ENCODE measurements at places on chromosomes 4 and X.

GRCh38 chr4:5724377-5724776 is 13.4 kb downstream of the EVC start:
- DNase-seq = no peak

GRCh38 chrX:133640161-133641015 is 225.1 kb upstream of the GPC4 start:
- DNase-seq = no peak

GRCh38 chr4:43765514-43765913 is 683.1 kb downstream of the KCTD8 start:
- DNase-seq = no peak

DNA sequence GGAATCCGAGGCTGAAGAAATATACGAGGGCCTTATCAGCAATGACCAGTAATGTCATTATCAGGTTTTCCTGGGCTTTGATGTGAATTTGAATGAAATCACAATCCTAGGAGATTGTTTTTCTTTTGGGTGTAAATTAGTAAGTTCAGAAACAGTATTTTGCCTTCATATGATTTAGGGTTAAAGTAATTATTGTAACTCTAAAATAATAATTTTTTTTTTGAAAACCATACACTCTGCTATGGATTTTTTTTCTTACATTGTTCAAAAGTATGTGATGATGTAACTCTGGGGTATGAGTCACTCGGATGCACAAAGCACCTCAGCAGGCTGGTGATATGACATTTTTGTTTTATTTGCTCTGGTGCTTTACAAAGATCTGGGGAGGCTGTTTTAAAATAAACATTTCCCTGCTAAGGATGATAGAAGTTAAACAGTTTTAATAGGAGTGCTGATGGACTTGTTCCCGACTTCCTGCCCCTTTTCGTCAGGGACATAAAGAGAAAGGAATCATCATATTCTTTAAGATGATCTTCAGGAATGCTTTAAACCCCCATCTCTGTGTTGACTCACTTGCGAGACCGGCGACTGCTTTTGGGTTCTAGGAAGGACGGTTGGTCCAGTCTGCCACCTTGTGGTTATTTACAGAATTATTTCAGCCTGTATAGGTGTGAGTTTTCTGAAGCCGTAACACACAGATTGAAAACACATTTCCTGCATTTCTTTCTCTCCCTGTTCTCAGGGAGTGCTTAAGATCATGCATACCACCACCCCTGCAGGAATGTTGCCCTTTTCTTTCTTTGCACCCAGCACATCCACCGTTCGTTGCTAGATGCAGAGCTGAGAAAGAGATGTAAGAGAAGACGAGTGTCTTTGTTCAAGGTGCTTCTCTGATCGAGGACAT is 72.5 kb downstream of the RAPGEF2 start:
- peak; percentile 55 for DNase-seq

GRCh38 chr4:86717651-86718050 is 123.5 kb downstream of the PTPN13 start:
- no peak for DNase-seq

DNA sequence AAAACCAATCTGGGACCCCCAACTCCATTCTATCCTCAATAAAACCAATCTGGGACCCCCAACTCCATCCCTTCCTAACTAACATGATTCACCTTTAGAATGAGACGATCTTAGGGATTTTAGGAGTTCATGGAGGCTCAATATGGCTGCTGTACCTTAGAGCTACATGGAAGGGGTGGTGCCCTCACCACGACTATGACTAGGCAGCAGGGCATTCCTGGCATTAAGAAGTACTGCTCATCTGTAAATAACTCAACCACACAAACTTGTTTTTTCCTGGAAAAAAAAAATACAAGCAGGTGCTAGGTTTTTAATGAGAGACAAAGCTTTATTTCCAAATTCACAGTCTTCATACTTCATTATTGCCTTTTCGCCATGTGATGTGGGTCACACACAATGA is 346.5 kb upstream of the FAT1 start:
- no peak for DNase-seq

DNA sequence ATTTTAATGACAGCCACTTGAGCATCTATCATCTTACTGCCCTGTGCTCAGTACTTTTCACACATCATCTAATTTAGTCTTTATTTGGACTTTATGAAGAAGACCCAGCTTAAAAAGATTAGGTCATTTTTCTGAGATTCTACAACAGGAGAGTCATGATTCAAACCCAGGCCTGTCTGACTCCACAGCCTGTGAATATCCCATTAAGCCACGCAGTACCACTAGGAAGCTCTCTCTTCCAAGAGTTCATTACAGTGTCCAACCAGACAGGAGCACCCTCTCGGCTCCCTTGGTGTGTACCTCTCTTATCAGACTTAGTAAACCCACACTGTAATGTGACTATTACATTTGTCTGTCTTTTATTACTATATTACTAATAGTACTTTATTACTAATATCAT is 332.8 kb downstream of the DHX15 start:
- DNase-seq = no peak

- DNase-seq = no peak
Observed at GRCh38 chrX:17432158-17432557, 57.2 kb downstream of the NHS start.

GRCh38 chr4:148023512-148024181 is 291.8 kb downstream of the ARHGAP10 start:
- no peak for DNase-seq

GRCh38 chrX:139213241-139213709 is 317.3 kb upstream of the F9 start:
- DNase-seq = no peak

DNA sequence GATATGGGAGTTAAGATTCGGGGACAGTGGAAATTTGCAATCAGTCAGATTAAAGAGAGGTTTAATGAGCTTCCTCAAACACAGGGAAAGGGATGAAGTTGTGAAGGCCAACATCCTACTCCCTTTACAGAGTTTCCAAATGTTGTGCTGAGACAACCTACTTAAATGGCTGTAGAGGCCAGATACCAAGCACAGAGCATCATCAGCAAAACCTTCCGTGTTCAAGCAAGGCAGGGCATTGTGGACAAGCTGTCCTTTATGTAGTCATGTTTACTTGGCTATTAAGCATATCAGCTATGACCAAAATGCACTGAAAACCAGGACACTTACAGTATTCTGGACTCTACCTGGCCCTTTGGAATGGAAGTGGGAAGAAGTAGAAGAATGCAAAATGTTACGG is 197.3 kb downstream of the DMD start:
- no peak for DNase-seq

DNA sequence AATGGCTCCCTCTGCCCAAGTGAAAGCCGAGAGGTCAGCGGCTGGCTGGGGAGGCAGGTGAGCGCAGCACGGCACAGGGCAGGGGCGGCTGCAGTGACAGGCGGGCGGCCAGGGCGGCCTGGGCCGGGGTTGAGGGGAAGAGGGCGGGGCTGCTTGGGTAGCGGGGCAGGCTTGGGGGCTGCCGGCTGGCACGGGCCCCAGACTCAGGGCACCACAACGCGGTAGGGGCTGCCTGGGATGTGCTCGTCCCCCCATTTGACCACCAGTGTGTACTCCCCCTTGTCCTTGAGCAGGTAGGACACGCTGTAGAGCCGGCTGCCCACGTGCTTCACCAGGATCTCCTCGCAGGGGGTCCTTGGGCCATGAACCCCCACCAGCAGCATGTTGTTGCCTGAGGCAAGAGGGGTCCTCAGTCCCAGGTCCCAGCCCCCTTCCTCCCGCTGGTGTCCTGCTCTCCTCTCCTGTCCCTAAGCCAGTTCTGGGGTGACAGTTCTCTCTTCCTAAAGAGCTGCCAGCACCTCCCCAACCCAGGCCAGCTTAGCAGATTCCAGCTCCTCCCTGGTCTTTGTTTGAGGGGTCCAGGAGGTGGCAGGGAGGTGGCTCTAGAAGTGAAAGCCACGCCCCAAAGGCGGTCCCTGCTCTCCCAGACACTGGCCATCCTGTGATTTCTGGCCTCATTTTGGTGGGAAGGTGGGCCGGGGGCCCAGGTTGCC is 25.6 kb downstream of the FLNA start:
- no peak for DNase-seq

DNA sequence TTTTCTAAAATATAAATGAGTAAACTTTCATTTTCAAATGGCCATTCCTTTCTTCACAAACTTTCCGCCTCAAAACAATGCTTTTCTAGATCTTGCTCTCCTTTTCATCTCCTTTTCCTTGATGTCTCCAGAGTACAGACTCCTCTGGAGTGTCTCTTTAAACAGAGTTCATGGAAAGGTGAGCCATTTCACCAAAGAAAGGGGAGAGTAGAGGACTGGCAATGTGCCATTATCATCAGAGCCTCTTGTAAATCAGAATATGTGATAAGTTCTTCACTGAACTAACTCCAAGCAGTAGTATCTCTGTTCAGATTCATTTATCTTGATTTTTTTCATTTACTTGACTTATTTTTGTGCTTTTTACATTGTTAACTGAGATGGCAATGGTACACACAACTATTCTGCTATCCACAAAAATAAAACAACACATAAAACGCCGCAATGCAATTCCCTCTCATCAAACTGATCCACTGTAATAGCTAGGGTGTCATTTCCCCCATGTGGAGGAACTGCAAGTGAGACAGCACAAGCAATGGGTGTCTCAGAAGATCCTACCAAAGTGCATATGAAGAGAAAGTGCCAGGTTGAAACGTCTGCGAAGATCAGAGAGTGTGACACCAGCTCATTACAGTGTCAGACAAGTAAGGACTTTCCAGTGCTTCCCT is 125.4 kb downstream of the RASL11B start:
- no peak for DNase-seq

- DNase-seq = no peak
Observed at GRCh38 chr4:88720451-88721428, 23.1 kb upstream of the NAP1L5 start.

GRCh38 chr4:112736718-112737135 is 99.8 kb downstream of the LARP7 start:
- DNase-seq = no peak

- DNase-seq = no peak
Observed at GRCh38 chrX:120456973-120457372, 12.1 kb downstream of the LAMP2 start.

GRCh38 chr4:152728343-152728742 is 48.5 kb upstream of the TMEM154 start:
- DNase-seq = no peak

DNA sequence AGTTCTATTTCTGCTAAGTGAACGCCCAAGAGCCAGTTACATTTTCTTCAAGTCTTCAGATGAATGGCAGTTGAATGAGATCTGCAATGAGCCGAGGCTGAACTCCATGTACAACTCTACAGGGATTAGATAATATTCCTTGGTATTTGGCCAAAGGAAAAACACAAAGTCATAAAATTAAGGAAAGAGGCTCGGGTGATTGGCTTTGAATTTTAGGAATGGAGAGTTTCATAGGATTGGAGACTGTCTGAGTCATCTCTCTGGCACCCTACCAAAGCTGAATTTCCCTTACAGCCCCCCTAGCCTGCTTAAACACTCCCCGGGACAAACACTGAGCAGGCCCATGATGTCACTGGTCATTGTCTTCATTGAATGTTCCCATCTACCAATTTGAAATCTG is 188.0 kb upstream of the C1QTNF7 start:
- DNase-seq = no peak

GRCh38 chr4:109864134-109864533 is 16.2 kb downstream of the LRIT3 start:
- DNase-seq = no peak

DNA sequence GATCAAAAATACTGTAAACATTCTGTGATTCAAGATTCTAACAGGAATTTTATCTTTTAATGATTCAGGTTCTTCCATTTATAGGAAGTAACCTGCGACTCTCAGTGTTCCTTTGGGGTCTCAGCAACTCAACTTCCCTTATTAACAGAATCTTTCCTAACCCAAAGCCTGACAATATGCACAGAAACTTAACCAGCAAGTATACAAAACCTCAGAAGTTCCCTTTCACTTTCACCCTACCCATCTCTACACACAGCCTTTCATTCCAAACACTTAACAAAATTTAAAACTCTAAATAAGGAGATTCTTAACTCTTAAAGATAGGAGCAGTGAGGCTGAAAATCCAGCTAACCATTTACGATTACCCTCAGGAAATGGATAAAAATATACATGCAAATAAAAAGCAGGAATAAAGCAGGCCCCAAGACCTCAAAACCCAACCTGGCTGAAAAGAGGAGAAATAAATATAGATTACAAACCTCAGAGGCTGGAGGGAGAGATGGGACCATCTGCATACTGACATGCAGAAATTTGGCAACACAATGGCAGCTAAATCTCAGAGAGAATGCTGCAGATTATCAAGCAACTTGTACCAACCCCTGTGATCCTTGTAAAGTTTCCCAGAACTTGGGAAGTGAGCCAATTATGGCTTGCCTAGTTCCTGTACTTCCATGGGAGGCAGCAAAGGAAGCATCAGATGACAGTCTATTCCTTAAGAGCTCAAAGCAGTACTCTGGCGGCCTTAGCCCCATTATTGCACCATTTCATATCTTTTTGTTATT is 101.0 kb downstream of the ATP11C start:
- DNase-seq = no peak

DNA sequence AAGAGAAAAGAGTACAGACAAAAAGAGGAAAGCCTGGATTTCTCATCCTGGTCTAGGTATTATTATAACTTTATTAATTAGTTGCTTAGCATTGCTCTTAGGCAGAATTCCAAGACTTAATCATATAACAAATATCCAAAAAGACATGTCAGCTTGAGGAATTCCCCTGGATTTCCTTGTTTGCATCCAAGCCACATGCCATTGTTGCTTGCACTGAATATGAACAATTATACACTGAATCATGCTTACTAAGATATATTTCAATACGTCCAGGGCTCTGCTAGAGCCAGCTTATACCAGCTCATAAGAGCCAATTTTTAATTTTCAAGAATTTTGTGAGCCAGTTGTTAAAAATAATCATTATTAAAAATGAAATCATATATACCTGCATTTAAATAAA is 5.5 kb upstream of the TLR10 start:
- no peak for DNase-seq

GRCh38 chr4:170868170-170868569 is 778.4 kb upstream of the AADAT start:
- DNase-seq = no peak

DNA sequence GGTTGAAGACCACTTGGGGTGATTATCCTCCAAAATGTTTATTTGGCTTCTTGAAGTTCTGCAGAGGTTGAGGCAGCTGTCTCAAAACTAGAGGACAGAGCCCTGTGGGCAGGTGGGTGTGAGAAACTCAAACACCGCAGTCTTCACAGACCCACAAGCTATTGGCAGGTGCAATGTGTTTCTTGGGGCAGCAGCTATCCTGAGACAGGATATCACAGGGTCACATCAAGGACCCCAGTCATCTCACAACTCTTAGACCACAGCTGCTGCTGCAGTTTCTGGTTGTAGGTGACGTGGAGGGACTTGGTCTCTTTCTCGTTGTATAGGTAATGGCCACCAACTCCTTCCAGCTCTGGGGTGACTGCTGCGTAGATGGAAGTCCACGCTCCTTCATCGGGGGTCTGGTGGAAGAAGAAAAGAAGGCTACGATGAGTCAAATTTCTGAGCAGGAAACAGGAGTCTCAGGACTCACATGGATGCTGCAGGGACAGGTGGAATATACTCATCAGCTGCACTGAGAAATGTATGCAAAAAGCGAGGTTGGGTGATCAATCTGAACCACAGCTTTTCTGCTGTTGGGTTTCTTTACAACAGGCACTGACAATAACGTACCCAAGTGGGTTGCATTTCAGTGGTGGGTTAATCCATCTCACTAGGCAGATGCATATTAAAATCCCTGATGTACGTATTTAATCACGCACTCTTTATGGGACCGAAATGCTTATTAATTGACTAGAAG is 279.8 kb downstream of the DHRSX start:
- no peak for DNase-seq

- no peak for DNase-seq
Observed at GRCh38 chr4:150713251-150713650, 131.3 kb downstream of the MAB21L2 start.

Data from activated CD4-positive, alpha-beta T cell treated with anti-CD3 and anti-CD28 coated beads for 48 hours (primary cell).